ENCODE measurements at places on chromosomes 13 and 19.

DNA sequence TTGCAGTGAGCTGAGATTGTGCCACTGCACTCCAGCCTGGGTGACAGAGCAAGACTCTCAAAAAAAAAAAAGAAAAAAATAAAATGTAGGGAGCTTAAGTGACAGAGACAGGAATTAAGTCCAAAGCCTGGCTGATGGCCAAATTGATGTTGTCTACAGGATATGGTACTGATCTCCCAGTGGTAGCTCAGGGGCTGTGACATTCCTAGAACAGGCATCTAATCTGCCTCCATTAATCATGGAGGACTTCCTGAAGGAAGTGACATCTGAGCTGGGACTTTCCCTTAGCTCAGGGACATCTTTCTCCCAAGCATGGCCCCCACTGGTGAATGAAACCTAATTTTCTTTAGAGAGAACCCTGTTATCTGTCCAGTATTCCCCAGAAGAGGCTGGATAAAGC is 11.4 kb upstream of the EDDM13 start:
- DNase-seq: no peak

DNA sequence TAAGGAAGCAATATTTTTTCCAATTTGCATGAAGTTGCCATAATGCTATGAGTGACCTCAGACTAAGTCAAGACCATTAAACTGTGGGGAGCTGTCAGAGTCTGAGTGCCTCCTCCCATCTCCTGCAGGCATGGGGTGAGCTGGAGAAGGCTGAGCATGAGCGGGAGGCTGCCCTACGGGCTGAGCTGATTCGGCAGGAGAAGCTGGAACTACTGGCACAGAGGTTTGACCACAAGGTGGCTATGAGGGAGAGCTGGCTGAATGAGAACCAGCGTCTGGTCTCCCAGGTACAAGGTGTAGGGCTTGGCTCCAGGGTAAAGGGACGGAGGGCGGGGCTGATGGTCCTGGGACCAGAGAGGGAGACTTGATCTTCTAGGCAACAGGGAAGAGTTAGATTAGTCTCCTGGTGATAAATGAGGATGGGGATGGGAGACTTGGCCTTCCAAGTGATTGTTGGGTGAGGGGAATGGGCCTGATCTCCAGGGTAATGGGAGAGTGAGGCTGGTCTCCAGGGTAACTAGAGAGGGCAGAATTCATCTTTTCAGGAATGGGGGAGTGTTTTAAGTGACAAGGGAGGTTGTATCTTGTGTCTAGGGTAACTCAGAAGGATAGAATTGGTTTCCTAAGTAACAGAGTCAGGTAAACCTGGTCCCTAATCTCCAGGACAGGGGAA is 36.0 kb downstream of the SPTBN4 start:
- no peak for DNase-seq

- DNase-seq: no peak
These were observed 89.9 kb upstream of the STARD13 start for GRCh38 chr13:33375421-33375820.

DNA sequence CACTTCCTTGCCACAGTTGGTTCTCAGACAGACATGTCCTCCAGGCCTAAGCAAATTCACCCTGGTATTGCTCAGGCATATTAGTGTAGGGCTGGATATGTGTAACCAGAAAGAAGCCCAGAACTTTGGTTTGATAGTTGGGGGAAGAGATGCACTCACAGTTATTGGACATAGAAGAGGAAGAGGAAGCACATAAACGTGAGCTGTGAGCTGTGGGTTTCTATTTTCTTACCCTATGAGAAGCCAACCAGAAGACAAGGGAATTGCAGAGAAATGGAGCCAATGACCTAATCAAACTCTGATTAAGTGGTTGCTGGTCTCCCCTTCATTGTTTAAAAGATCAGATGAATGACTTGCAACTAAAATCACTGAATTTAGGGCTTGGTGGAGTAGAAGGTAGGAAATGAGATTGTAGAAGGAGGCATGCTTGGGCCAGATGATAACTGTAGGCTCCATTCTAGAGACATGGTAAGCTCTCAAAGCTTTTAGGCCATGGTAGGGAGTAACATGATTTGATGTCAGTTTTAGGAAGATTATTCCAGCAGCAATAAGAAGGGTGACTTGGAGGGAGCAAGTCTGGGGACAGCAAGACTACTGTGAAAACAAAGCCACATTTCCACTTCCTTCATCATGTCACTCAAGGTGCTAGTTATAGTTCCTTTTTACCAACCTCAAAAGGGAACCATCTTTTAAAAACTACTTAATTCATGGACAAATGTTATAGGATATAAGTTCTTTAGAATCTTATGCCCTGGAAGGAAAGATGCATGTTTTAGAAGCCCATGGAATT is 24.1 kb upstream of the WDFY2 start:
- no peak for DNase-seq

GRCh38 chr19:15225760-15226159 is 6.5 kb downstream of the EPHX3 start:
- DNase-seq: no peak

DNA sequence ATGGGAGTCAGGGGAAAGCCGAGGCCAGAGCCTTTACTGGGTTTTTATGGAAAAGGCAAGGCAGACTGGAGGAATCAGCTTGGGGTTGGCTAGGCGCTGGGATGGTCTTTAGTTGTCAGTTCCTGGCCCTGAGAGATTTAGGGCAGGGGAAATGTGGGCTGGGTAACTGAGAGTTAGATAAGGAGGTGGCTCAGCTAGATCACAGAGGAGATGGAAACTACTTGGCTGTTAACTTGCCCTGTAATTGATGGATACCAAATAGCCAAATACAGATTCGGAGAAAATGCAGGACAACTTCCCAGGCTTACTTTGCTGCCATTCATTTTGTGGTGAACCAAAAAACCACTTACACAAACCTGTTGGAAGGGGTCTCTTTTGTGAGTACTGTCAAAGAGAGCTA is 54.0 kb downstream of the LRCH1 start:
- DNase-seq: no peak

DNA sequence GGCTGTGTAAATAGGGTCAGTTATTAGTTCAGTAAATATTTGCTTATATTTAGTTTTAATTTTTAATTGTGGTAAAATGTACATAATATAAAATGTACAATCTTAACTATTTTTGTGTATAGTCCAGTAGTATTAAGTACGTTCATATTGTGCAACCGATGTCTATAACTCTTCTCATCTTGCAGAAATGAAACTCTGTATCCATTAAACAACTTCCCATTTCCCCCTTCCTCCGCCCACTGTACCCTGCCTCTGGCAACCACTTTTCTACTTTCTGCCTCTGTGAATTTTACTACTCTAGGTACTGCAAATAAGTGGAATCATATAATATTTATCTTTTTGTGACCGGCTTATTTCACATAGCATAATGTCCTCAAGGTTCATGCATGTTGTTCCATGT is 24.4 kb downstream of the UBAC2 start:
- DNase-seq: no peak

- DNase-seq: no peak
These were observed 417.4 kb downstream of the EFNB2 start for GRCh38 chr13:106118050-106118449.

All from NCI-H2081 treated with DMSO at 0.1 percent for 48 hours (cell line).